Hindlimb muscle (tissue), 1 donor: ENCODE measurements at places on chromosomes 2 and 18. TPM values are rescaled to one million over a fixed set of nuclear protein-coding genes. Genes with fewer than 3 reads are reported as not detected.

DNA sequence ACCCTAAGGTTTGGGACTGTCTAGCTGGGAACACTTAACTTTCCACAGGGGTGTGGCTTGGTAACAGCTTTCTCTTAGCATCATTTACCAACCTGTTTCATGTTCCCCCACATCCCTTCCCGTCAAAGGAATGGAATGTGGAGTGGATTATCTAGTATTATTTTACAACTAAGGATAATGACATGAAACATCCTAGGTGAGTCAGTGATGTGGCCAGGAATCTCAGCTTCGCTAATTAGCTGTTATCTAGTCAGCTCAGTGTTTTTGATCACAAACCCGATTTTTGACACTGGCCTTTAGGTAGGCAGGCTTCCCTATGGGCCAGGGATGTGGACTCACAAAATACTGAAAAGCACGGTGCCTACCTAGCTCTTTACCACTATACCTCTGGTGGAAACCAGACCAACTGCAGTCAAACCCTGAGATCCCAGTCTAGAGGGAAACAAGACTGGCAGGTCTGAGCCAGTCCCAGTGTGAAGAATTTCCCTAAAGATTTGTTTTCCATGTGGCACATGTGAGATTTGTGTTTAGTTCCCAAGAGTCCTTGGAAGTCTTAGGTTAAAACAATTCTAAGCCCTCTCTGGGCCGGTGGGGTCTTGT lies 2.8 kb upstream of the NRP2 start:
- no peak for DNase-seq

DNA sequence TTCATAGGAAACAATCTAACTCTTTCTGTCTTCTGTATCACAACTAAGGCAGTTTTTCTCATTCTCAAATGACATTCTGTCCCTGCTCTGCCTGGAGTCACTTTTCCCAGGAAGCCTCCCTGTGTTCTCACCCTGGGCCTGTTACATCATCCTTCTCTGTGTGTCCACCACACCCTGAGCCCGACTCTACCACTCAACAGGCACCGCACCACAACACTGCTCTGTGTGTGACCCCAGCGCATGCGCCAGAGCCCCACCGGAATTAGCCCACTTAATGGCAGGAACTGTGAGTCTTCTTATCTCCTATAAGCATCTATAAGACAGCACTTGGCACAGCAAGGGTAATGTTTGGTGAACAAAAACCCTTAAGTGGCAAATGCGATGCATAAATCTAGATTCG lies 32.3 kb downstream of the TGFBRAP1 start:
- no peak for DNase-seq

GRCh38 chr18:21453511-21453901 lies 147.0 kb downstream of the ESCO1 start:
- DNase-seq: no peak

GRCh38 chr2:29527947-29528346 lies 393.4 kb downstream of the ALK start:
- no peak for DNase-seq

DNA sequence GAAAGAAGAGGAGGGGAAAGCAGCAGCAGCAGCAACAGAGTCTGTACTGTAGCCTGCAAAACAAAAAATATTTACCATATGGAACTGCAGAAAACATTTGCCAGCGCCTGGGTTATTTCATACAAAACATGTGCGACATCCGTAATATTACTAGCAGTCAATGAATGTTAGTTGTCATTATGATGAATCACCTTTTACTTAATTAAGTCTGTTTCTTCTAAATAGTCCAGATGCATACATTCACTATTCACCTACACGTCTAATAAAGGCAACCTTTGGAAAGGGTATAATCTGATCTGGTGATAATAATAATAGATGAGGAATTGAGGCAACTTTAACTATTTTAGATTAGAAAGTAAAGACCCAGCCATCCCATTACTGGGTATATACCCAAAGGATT lies 426.3 kb upstream of the ST6GAL2 start:
- no peak for DNase-seq

DNA sequence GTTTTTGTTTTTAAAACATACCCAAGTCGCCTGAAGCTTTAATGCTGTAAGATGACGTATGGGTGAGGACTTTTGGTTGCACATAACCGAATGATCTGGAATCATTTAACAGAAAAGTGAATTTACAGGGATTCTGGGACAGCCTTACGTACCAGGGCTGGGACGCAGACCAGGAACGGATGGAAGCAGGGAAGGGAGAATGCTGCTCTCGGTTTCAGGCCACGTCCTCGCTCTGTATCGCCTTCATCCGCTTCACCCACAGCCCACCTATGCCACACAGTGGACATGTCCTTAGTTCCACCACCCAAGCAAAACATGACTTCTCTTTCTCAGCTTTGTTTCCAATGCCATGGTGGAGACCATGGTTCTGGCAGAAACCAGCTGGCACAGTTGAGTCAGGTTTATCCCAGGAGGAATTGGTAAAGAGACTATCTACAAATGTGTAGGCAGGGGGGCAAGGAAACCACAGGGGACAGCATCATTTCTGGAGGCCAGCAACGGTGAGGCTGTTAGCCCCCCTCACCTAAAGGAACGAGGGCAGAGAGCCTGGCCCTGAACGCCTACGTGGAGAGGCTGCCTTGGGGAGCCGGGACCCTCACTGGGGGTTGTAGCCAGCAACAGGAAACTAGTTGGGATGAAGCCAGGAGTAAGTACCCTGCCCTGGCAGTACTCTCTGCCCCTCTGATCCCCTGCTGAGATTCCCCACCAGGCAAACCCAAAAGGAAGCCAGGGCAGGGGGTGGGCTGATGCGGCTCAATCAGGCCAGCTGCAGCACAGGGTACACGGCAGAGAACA lies 132.5 kb downstream of the NDUFA10 start:
- DNase-seq: no peak

FN1 gene
- polyA plus RNA-seq: 373 TPM

GRCh38 chr2:220847589-220847988 lies 724.5 kb downstream of the EPHA4 start:
- no peak for DNase-seq

DNA sequence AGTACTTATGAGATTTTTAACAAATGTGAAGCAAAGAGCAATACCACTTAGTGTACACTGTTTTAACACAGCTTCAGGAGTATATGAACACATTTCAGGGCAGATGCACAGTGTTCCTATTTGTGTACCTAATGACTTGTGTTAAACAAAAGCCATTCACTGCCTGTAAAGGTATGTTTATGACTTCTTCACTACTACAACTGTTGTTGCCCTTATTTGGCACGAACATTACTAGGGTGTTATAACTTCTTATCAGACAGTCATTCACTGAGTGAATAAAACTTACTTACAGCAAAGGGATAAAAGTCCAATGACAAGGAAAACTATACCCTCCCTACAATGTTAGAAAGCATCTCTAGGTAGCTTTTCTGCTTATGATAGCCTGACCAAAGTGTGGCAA lies 85.4 kb upstream of the CAVIN2 start:
- no peak for DNase-seq

GRCh38 chr2:9326975-9327374 lies 96.4 kb downstream of the ITGB1BP1 start:
- no peak for DNase-seq

DNA sequence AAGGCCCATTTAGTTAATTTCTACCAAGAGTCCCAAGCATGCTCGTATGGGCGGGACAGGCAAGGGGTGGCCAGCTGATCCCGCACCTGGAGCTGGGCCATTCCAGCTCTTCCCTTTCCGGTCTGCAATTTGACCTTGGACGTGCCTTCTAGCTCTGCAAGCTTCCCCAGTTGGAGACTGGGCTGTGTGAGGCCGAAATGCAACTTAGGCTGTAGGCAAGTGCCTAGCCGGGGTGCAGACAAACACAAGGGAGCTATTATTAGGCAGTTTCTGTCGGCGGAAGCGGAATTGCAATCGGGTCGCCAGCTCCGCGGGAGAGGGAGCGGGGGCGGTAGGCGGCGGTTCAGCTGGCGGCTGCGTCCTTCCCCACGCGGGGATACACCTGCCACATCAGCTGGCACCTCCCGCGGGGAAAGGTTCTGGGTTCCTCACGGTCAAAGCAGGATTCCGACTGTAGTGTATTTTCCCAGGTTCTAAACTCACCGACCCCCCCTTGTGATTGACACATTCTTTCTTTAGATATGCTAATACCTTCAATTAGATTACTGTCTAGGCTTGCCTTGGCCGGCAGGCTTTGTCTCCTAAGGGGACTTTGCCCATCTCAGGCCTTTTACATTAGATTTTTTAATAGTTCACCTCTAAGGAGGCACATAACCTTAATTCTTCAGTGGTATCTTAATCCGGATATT lies 17.1 kb upstream of the ZNF532 start:
- DNase-seq: no peak

- no peak for DNase-seq
Observed at GRCh38 chr2:69159986-69160385, 147.0 kb downstream of the ANTXR1 start.

DNA sequence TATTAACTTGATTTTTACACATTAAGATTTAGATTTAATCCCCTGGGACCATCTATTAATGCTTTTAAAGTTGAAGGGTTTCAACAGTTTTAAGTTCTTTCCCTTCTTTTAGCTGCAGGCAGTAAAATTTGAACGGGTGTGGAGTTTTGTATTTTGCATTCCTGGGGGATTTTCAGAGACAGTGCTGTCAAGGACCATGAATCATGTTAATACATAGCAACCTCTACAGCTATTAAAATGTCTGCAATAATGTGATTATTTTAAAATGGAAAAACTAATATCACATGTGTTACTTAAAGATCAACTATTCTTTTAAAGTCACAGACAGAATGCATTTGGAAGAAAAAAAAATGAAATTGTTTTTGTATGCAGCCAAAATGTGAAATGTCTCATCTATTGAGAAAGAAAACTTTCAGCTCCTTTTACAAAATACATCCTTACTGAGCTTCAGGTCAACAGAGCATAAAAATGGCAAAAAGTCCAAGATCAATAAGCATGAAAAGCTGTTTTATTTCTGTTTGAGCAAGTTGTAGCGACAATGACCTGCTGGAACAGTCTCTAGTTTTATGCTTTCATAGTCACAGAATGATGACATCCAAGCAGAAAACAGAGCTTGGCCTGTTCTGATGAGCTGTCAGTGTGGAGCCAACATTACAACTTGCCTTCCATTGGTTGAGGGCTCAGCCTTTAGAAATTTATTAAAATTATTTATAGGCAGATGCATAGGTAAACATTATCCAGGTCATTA lies 21.6 kb upstream of the ZNF521 start:
- no peak for DNase-seq

DNA sequence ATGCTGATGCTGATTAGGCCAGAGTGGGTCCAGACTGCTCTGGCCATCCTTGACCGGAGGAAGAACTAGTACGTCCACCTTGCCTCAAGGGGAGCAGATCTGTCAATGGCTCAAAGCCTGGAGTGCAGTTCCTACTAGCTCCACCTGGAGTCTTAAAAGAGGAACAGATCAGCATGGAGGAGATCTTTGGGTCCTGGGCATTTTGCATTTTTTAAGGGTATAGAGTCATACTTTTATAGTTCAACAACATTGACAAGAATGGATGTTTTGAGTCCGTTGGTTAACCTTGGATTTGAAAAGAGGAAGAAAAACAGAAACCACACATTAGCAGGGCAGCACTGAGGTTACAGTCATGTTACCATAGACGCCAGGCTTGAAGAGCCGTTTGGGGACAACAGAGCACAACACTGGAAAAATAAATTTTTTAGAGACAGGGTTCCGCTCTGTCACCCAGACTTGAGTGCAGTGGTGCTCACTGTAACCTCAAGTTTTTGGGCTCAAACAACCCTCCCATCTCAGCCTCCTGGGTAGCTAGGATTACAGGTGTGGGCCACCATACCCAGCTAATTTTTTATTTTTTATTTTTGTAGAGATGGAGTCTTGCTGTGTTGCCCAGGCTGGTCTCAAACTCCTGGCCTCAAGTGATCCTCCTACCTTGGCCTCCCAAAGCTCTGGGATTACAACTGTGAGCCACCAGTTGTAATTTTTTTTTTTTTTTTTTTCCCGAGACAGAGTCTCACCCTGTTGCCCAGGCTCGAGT lies 78.5 kb downstream of the PRKCE start:
- no peak for DNase-seq

KCNJ3 gene
- 0.79 TPM for polyA plus RNA-seq

GRCh38 chr18:23020555-23021294 lies 87.6 kb downstream of the RBBP8 start:
- DNase-seq: no peak

DNA sequence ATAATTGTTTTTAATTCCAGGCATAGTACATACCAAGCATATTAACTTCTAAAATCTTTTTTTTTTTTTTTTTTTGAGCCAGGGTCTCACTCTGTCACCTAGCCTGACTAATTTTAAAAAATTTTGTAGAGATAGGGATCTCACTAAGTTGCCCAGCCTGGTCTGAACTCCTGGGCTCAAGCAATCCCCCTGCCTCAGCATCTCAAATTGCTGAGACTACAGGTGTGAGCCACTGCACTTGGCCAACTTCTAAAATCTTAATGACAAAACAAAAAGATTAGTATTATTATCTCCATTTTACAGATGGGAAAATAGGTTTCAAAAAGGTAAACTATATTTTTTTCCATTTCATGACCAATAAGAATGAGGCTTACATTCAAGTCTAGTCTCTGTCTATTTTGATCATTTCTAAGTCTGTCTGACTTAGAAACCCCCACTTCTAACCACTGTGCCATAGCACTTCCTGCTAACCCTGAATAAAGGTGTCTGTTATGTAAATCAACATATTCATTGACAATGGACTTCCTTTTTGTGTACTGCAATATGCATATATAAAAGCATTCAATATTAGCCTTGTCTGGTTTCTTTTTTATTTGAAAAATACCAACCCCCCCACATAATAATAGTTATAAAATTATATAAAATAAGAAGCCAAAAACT lies 28.7 kb upstream of the ZEB2 start:
- no peak for DNase-seq

DNA sequence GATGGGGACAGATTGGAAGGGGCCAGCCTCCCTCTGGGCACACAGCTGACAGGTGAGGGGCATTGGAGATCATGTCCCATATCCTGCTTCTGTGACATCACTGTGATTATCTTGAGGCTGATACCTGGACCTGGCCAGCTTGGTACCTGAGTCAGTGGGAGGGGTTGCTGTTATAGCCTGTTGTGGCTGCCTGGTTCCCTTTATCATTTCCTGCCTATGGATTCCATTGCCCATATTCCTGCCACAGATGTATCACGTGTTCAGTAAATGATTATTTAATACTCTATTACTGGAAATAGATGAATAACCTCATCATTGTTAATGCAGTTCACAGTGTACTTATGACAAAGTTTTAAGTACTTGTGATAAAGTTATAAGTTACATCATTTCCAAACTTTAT lies 7.8 kb upstream of the SCYGR1 start:
- no peak for DNase-seq
